ENCODE measurements at places on chromosomes 2 and 18. TPM values are rescaled to one million over a fixed set of nuclear protein-coding genes. Genes with fewer than 3 reads are reported as not detected.

The TLK1 gene
- total RNA-seq = 54.5 TPM

The BZW1 gene
- 482 TPM for total RNA-seq

The DSG3 gene
- not detected for total RNA-seq

The RUFY4 gene
- 0.19 TPM for total RNA-seq

Measured in activated T-helper 17 cell treated with anti-CD3 and anti-CD28 coated beads, Interleukin-2, amount 50 U/mL, for 72 hours (primary cell).